Dermis blood vessel endothelial cell (primary cell): ENCODE measurements at places on chromosomes 2 and 18. TPM values are rescaled to one million over a fixed set of nuclear protein-coding genes. Genes with fewer than 3 reads are reported as not detected.

Gene ATP8B1
- 51.1 and 72.5 TPM in 2 replicates for total RNA-seq

Gene CRYGC
- not detected in 2 replicates for total RNA-seq

Gene ASTL
- total RNA-seq, result not detected in 2 replicates

Gene CPLX4
- not detected in 2 replicates for total RNA-seq

GRCh38 chr2:39194686-39195085, 49.1 kb downstream of the CDKL4 start:
- no peak for DNase-seq

DNA sequence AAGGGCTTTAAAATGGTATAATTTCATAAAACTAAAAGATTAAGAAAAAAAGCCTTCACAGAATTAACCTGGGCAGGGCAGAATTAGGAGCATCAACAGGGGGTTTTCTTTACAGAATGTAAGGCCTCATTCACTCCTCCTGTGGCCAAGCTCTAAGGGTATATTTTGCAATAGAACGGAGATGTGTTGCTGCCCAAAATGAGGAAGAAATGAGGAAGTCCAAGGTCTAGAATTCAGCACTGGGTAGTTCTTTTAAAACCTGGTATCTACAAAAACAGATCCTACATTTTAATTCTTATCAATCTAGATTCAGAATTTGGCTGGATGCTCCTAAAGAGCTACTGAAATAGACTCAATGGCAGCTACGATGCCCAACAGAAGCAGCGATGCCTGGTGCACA, 101.8 kb downstream of the AKAIN1 start:
- no peak for DNase-seq

DNA sequence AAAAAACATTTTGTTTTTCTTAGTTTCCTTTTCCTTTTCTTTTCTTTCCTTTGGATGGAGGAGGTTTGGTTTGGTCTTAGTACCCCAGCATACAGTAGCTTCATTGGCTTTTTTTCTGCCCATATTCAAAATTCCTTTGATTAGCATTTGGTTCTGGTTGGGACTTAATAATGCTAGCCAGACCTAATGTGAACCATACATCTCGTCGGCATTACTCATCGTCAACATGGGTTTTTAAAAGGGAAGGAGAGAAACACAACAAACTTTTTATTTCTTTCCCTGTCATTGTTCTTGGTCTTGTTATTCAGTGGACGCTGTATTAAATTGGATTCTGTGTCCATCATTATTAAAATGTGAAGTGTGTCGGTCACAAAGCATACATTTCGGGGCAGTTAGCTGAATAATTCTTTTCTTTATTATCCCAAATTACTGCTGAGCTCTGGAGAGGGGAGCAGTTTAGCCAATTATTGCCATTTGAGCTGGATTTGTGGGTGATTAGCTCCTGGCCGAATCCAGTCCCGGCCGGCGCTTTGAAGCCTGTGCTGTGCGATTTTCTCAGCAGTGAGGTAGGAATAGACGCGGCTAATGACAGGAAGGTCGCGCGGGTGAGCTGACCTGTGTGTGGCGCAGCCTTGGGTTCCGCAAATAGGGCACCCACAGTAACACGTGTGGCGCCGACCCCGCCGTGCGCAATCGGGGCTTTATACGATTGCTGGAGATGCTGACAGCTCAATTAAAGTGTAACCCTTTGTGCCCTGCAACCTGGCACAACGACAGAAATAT, 303.3 kb downstream of the GBX2 start:
- peak; percentile 40 for DNase-seq

- no peak for DNase-seq
Observed at GRCh38 chr2:220194630-220195584, 567.5 kb downstream of the SLC4A3 start.

DNA sequence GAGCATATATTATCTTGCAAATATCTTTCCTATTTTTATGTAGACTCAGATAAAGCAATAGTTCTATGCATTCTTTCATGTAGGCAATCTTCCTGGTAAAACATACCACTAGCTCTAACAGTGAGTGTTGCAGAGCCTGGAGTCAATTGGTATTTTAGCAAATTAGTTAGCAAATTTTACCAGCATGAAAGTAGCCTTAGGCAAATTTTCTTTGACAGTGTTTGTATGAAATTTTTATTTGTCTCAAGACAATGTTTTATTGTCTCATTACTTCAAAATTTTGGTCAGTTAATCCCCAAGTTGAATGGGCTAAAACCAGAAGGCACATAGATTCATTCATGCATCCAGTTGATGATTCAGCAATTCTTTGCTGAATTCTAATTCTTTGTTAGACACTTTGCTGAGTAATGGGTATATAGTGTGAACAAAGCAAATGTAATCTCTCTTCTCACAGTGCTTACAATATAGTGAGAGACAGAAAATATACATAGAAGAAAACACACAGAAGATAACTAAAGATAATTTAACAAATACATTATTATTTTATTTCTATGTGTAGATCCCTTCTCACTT, 27.1 kb downstream of the SLC38A11 start:
- DNase-seq, result no peak

DNA sequence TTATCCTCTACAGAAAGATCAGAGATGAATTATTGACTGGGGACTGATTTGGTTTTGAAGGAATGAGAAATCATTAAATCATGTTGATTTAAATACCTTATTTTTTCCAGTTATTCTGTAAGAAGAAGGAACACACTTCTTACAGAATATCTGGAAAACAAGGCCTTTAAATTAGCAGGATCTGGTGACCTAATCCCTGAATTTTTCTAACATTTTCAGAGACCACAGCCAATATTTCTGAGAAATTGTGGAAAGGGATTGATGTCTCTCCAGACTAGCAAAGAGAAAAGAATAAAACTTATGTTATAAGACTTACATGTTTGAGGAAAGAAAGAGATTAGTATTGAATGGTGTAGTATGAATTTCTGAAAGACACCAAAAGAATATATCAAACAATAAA, 104.0 kb downstream of the KCNE4 start:
- no peak for DNase-seq

GRCh38 chr2:148745151-148745851, 100.8 kb downstream of the EPC2 start:
- no peak for DNase-seq

- peak; percentile 61 for DNase-seq
Observed at GRCh38 chr2:237714690-237715458, 83.7 kb upstream of the RBM44 start.
